NAMALWA (cell line): ENCODE measurements at places on chromosomes 4 and X.
A peak's percentile ranks its signal among the peaks of the same experiment; 100 is the strongest.

- DNase-seq, result no peak
Observed at GRCh38 chr4:26544421-26544820, 39.5 kb upstream of the TBC1D19 start.

DNA sequence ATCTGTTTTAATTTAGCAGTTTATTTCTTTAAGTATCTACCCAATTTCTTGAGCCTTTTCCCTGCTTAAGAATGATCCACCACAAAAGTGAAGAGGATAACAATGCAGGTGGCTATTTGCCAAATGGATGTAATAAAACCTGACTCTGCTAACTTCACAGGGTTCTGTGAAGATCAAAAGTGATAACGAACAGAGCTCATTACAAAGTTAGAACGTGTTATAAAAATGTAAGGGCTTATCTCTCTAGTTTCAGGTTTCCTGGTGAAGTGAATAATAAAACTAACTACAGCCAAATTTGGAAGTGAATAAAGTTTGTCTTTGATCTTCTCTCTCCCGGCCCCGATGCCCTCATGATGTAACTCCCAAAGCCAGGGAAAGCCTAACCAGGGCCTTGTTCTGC lies 497.9 kb downstream of the SMARCA1 start:
- DNase-seq, result no peak

GRCh38 chr4:6812766-6813165 lies 30.2 kb downstream of the KIAA0232 start:
- no peak for DNase-seq

GRCh38 chrX:83535417-83536196 lies 27.5 kb downstream of the POU3F4 start:
- DNase-seq, result peak; percentile 14

- DNase-seq, result no peak
Observed at GRCh38 chrX:134935276-134935675, 55.5 kb upstream of the SMIM10 start.

- DNase-seq, result no peak
Observed at GRCh38 chr4:5143940-5144339, 92.7 kb downstream of the STK32B start.

- no peak for DNase-seq
Observed at GRCh38 chr4:54255881-54256280, 26.8 kb downstream of the PDGFRA start.

- DNase-seq, result no peak
Observed at GRCh38 chr4:98945297-98945850, 16.4 kb upstream of the EIF4E start.

- no peak for DNase-seq
Observed at GRCh38 chr4:172232966-172233365, 419.8 kb downstream of the GALNTL6 start.

- no peak for DNase-seq
Observed at GRCh38 chr4:54800831-54801530, 143.2 kb downstream of the KIT start.

GRCh38 chr4:23242962-23243361 lies 550.2 kb downstream of the GBA3 start:
- no peak for DNase-seq

- DNase-seq, result peak; percentile 63
Observed at GRCh38 chr4:95129821-95130311, 372.1 kb downstream of the BMPR1B start.

DNA sequence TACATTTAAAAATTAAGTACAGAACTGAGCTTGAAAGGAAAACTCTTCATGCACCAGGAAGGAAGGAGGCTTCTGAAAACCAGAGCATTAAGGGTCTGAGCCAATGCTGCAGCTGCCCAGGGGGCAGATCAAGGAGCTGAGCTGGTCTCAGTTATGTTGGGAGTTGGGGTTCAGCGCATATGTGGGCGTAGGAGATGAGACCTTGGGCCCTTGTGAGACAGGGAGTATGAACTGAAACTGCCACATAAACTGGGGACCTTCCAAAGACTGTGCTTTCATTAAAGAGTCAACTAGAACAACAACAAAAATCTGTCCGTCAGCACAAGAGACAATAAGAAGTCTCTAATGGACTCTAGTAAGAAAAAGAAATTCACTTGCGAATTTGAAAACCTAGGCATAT lies 226.9 kb downstream of the STK32B start:
- DNase-seq, result no peak

GRCh38 chrX:482192-482701 lies 95.5 kb upstream of the PPP2R3B start:
- DNase-seq, result no peak

DNA sequence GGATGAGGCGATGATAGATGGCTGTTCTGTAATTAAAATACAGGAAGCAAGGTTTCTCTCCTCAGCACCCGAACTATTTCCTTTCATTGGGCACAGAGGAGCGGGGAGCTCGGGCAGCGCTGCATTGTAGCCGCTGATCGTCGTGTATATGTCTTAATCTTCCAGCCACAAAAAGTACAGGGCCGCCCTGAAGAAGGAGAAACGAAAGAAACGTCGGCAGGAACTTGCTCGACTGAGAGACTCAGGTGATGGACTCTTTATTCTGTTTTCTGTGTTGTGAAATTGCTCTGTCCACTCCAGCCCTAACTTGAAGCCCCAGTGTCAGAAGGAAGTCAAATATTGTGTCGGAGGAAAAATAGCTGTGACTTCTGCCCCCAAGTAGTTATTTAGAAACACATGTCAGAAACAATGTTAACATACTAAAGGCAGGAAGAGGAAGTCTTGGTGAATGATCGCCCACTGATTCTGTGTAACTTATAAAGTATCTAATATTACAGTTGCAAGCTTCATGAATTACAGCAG lies 546 bp downstream of the ZRSR2 start:
- no peak for DNase-seq

DNA sequence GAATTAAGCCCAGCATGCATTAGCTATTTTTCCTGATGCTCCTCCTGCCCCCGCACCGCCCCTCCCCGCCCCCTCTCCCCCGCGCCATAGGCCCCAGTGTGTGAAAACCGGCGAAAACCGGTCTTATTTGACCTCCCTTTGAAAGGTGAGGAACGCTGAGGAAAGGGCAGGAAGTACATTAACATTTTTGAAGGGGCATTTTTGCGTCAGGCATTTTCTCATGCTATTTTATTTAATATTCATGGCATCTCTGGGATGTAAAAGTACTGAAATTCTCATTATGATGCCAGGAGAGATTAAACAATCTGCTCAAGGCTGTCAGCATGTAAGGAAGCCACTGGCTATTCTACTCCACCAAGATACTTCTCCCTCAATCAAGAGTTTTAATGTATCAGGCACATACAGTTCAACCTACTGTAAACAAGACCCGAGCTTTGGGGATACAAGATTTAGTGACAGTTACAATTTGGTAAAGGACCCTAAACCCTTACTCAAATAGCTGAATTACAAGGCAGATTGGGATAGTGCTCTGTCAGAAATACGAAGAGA lies 1.2 kb upstream of the NMU start:
- no peak for DNase-seq

DNA sequence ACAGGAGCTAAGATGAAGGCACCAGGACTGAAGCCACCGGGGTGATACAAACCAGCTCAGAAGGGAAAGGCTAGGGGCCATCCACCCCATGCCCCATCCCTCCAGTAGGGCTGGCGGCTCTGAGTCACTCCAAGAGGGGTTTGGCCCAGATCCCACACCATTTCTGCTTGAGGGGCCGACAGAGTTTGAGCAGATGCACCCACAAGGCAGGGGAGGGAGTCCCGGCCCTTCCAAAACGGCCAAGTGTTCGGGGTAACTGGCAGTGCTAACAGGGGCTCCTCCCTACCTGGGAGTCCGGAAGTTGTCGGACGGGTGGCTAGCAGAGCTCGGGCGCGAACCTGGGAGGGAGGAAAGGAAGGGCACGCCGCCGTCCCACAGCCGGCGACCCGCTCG lies 412 bp downstream of the SLC10A3 start:
- DNase-seq, result peak; percentile 31

GRCh38 chr4:59180161-59180560 lies 2020.0 kb upstream of the ADGRL3 start:
- no peak for DNase-seq

DNA sequence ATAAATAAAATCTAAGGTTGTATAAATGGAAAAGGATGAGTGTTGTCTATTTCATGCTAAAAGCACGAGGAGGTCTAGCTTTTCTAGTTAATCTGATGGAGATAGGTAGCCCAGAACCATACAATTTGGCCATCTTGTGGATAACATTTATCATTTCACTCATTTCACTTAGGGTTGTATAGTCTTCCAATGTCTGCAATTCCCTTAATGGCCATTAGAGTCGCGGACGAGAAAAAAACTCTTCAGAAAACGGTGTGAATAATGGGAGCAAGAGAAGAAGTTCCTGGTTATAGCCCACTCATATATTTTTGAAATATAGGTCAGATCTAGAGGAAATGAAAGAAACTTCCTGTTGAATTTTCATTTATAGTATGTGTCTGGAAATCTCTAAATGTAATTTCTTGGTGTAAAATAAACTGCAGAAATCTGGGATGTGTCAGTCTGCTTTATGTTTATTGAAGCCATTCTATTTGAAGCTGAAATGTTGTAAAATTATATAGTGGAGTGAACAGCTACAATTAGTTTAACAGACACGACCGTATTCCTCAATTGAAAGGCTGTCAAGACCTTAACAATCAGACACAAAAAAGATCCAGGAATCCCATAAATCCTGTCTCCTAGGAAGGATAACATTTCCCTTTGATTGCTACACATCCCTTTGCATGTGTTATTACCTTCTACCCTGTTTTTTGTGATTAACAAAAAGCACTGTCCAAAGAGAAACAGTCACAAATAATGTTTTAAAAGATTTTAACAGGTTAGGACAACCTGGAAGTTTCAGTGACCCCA lies 47.7 kb upstream of the MGST2 start:
- peak; percentile 66 for DNase-seq
